ENCODE measurements at places on chromosomes 12 and 14. TPM values are rescaled to one million over a fixed set of nuclear protein-coding genes. Genes with fewer than 3 reads are reported as not detected.

The L2HGDH gene
- 4.0 TPM for total RNA-seq

The PRB2 gene
- total RNA-seq, result not detected

The VDR gene
- total RNA-seq, result 0.59 TPM

The BDKRB2 gene
- total RNA-seq, result 1.7 TPM

The RAD51B gene
- total RNA-seq, result 1.5 TPM

The KCNMB4 gene
- total RNA-seq, result 3.2 TPM

The KCNA5 gene
- total RNA-seq, result 74.6 TPM
